Nephron progenitor cell (in vitro differentiated cells): ENCODE measurements at places on chromosomes 4 and X.

DNA sequence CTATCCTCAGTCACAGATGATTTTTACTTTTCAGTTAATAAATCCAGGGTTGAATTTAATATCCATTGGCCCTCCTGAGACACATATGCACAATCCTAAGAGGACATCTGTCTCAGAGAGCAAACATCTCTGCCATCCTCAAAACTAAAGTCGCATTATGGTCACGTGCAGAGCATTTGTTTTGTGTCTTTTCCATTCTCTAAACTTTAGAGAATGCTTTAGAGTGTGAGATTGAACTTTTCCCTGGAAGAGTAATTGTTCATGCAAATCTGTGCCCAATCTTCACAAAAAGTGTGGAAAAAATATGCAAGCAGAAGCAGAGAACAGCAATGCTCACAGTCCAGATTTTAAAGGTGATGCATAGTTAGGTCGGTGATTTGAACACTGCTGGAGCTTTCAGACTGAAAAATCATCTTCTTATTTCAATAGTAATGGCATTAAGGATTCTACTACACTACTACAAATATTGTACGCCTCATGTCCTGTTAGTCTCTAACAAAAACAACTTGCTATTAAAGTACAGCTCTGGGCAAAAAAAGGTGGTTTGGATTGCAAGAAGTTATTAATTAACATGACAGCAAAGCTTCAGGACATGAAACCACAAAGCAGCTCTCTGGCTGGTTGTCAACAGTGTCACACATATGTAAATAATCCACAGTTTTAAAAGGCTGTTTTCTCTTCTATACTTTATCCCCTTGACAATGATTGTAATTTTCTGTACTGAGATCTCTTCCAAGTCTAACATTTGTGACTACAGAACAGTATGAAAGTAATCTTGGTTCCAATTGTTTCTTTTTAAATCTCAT, 19.9 kb downstream of the DCHS2 start:
- no peak for DNase-seq

- no peak for DNase-seq
Observed at GRCh38 chrX:106906361-106906760, 3.2 kb upstream of the RIPPLY1 start.

DNA sequence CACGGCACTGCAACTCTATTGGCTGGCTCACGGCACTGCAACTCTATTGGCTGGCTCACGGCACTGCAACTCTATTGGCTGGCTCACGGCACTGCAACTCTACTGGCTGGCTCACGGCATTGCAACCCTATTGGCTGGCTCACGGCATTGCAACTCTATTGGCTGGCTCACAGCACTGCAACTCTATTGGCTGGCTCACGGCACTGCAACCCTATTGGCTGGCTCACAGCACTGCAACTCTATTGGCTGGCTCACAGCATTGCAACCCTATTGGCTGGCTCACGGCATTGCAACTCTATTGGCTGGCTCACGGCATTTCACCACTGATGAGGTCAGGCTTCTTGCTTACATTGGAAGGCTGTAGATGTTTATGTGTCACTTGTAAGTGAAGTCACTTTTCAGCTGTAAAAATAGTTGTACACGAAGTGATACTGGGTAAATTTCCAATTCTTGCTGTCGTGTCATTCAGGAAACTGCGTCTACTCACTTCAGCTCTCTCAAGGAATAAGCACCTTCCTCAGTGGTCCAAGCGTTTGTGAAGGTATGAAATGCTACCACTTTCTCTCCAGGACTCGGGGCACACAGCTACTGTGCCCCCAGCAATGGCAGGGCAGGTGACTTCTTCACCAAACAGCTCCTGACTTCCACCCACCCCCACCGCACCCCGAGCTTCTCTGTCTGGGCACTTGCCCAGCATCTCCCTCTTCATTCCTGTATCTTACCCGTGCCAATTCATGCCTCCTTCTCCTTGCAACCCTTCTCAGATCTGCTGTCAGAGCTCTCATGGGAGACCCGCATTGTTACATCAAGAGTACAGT, 141.3 kb downstream of the AFAP1 start:
- DNase-seq, result no peak

DNA sequence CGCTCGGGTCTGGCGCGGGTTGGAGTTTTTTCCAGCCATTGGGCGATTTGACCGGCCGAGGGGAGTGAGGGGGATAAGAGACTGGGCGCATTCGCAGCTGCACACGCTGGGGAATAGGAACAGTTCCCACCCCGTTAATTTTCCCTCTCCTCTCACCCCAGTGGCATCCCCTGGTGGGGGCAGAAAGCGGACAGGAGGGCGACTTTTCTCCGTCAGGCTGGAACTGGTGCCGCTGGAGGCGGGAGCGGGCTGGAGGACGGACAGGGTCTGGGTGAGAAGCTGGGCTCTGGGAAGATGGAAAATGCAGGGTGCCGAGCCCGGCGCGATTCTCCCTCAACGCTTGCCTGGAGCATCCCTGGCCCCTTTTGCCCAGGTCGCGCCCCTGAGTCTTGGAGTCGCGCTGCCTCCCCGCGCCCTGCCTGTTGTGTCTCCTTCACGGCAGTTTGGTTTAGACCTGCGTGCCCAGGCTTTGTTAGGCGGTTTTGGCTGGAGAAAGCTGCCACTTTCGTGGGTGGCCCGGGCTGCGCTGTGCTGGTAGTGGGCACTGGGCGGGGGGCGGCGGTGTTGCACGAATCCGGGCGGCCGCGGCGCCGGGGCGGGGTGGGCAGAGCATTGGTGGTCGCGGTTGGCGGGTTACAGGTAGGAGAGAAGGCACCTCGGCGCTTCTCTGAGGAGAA, 2.0 kb downstream of the ADGRL3 start:
- peak; percentile 47 for DNase-seq

GRCh38 chr4:110132816-110133719, 65.3 kb downstream of the ELOVL6 start:
- DNase-seq, result no peak

GRCh38 chr4:105594099-105595010, 41.9 kb downstream of the ARHGEF38 start:
- no peak for DNase-seq

DNA sequence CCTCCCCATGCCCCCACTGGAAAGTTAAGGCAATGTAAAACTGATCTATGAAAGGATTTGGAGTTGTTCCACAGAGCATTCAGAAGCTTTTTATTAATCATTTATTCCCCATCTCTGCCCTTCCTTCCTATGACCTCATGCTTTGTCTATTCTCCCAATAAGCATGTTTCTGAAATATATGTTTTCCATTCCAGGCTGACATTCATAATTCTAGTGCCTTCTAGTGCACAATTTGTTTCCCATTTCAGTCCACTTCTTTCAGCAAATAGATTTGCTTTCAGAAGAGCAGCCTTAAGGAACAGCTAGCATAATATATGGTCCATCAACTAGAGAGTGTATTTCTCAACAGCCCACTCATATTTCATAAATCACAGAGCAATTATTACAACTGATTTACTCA, 77.1 kb upstream of the ATXN3L start:
- DNase-seq, result no peak

DNA sequence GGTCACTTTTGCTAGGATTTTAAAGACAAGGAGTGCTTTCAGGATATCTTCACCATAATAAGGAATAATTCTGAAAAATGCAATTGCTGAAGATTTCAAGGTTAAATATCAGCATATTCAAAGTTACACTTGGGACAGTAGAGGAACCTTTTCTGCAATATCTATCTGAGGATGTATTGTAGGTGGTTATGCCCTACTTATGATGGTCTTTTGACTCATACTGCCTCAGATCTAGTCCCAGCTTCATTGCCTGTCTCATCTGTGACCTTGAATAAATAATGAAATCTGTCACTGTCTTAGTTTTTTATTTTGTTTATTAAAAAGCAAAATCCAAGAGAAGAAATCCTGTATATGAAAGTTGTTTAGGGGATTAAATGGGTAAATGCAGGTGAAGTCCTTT, 2.9 kb downstream of the BANK1 start:
- DNase-seq, result no peak

GRCh38 chr4:1890979-1891570, 19.9 kb downstream of the NSD2 start:
- no peak for DNase-seq

DNA sequence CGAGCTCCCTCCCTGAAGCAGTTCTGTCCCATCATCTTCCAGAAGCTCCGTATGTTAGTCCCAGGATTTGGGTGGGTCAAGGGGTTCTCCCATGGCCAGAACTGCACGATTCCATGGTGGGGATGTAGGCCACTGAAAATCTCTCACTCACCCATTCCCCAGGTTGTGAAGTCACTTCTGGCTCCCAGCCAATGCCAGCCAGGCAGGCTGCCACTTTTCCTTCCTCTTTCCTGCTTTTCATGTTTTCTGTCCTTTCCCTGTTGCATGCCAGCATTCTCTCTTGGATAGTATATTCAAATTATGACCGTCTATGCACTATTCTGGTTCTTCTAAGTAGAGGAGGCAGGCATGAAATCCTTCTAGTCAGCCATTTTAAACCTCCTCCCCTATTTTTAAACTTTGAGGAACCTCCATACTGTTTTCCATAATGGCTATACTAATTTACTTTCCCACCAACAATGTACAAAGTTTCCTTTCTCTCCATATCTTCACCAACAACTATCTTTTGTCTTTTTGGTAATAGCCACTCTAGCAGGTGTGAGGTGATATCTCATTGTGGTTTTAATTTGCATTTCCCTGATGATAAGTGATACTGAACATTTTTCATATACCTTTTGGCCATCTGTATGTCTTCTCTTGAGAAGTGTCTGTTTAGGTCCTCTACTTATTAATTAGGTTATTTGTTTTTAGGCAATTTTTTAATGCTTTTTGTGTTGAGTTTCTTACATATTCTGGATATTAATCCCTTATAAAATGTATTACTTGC, 182.1 kb upstream of the TET2 start:
- DNase-seq, result no peak

DNA sequence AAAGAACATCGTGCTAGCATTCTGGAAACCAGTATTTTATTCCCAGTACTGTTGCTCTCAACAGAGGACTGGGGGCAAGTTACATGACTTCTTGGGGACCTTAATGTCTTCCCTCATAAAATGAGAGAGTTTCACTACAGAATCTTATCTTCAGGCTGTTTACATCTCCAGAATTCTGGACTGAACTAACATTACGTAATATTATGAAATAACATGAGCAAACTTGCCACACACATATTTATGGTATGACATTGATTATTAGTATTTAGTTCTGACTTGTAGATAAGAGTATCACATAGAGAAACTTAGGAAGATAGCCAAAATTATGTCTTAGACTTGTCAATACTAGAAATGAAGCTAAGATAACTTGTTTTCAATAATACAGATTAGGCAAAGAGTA, 68.0 kb downstream of the NFKB1 start:
- no peak for DNase-seq

DNA sequence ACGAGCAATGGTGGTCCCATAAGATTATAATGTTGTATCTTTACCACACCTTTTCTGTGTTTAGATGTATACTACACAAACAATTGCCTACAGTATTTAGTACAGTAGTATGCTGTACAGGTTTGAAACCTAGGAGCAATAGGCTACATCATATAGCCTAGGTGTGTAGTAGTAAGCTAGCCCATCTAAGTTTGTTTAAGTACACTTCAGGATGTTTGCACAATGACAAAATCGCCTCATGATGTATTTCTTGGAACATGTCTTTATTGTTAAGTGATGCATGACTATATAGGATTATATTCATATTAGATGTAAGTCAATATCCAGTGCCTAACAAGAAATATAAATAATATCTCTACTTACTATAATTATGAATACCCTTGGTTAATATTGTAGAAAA, 104.6 kb downstream of the SLC10A6 start:
- DNase-seq, result no peak

GRCh38 chr4:176778491-176778890, 14.2 kb downstream of the VEGFC start:
- no peak for DNase-seq

GRCh38 chr4:186702940-186703339, 20.7 kb downstream of the FAT1 start:
- no peak for DNase-seq

DNA sequence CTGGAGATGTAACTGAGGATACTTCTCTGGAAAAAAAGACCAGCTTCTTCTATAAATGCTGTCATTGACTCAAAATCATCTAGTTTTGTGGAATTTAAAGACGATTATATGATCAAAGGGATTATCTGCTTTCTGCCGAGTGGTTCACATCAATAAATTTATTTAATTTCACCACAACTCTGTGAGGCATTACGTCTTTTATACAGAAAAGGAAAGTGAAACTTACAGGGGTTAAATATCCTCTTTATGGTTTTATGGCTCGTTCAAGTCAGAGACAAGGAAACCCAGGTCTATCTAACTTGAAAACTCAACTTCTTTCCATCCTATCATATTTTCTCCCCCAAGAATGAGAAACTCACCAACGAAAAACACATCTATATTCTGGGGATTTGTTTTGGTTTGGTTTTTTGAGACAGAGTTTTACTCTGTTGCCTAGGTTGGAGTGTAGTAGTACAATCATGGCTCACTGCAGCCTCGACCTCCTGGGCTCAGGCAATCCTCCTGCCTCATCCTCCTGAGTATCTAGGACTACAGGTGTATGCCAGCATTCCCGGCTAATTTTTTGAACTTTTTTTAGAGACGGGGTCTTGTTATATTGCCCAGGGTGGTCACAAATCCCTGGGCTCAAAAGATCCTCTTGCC, 377.9 kb upstream of the EMCN start:
- no peak for DNase-seq

DNA sequence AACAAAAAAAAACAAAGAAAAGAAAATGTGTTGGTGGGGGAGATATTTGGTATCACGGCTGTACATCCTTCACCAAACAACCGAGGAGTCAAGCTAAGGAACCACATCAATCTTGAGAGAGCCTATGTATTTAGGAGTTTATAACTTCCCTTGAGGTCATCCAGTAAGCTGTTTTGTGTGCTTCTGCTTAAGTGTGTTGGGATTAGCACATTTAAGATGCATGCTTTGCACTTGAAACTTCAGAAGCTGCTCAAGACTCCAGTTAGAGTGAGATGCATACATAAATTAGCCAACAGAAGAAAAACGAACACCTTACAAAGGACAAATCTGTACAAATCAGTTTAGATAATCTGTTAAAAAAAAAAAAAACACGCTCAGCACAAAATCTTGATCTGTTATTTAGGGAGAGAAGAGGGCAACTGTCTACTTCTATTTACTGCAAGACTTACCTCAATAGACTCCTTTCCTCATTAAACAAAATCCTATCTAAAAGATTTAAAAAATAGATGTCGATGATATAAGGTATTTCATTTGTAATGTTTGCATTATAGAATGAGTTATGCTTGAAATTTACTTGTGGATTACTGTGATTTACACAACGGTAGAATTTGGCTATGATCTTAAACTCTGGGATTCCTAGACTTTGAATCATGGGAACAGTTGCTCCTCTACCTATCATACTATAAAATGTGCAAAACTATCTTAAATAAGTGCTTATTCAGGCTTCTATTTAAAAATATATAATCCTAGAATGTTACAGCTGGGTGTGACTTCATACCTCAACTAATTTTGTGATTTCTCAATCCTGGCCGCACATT, 53.8 kb upstream of the NAP1L5 start:
- DNase-seq, result no peak

DNA sequence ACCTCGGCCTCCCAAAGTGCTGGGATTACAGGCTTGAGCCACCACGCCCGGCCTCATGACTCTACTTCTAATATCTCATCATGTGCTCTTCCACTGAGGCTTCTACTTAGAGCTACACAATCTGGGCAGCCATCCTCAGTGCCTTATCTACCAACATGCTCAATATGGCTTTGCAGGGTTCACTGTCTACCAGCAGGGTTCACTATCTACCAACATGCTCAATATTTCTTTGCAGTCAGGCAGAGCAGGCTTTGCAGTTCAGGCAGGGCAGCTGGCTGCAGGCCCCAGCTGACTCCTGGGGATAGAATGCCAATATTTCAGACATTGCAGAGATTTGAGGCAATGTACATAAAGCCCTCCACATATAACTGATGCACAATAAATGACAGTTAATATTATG, 47.5 kb downstream of the PKD2 start:
- DNase-seq, result peak; percentile 6
